GM04504 (cell line): ENCODE measurements at places on chromosomes 7 and 10.

DNA sequence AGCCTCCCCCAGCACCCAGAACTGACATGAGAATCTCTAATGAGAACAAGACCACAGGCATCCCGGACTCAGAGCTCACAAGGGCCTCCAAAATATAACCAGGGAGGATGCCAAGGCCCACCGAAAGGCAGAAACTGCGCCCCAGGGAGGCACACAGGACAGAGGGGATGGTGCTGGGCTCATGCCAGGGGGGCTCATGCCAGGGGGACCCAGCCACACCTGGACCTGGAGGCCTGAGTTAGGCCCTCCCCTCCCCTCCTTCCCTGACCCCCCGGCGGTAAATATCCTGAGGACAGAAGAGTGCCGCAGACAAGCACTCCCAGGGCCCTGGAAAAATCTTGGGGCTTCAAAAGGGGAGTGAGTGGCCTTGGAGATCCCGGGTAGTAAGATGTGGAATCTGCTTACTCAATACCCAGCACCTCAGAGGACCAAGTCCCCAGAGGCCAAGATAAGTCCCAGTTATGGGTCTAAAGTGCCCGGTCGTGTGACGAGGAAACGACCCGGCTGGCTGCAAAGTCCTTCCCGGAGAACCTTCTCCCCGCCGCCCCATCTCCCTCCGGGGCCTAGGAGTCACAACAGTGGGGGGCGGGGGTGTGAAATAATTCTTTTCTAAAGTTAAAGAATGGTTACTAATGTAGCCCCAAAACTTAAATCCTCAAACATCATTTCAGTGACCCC is 11.9 kb downstream of the PDGFA start:
- no peak for DNase-seq

- DNase-seq, result no peak
These were observed 31.5 kb downstream of the NRF1 start for GRCh38 chr7:129642871-129643549.

DNA sequence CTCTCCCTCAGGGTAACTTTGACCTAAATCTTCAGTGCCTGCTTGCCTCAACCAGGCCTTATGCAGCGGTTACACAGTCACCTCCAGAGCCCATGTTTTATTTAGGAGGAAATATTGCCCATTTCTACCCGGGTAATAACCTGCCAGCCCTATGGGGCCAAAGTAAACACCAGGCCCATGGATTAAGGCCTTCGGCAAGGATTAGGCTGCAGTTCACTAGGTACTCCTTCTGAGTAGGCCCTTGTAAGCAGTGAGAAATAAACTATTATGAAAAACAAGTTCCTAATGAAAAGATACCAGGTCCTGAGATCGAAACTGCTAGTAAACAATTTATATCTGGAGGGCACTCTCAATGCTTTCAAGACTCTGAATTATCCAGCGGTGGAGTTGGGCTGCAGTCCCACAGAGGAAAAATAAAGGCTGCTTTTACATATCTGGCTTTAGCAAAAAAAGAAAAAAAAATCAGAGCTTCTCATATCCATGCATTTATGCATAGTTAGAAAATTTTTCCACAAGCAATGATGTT is 3.7 kb upstream of the HOXA10 start:
- peak; percentile 12 for DNase-seq

- no peak for DNase-seq
These were observed 300.3 kb downstream of the CDK14 start for GRCh38 chr7:90896458-90896857.

- DNase-seq, result no peak
These were observed 185.0 kb downstream of the PDE1C start for GRCh38 chr7:31885171-31885570.

DNA sequence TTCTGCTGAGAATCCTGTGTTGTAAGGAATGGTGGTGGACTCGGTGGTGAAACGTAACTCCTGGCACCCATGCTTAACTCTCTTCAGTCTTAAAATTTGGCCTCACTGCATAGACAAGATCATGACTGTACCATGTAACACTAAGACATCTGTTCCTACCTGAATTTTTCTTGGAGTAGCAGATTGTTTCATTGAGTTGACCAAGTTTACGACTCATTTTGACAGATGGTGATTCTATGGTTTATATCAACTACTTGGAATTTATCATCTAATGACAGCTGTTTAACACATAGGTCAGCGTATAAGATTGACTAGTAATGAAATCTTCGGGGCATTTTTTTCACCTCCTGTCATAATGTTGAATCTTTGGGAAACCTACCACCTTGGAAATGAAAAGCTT is 184.2 kb downstream of the CELF2 start:
- DNase-seq, result no peak

GRCh38 chr7:7799138-7799537 is 80.7 kb upstream of the RPA3 start:
- no peak for DNase-seq

GRCh38 chr10:72260976-72261783 is 12.5 kb upstream of the DDIT4 start:
- no peak for DNase-seq

DNA sequence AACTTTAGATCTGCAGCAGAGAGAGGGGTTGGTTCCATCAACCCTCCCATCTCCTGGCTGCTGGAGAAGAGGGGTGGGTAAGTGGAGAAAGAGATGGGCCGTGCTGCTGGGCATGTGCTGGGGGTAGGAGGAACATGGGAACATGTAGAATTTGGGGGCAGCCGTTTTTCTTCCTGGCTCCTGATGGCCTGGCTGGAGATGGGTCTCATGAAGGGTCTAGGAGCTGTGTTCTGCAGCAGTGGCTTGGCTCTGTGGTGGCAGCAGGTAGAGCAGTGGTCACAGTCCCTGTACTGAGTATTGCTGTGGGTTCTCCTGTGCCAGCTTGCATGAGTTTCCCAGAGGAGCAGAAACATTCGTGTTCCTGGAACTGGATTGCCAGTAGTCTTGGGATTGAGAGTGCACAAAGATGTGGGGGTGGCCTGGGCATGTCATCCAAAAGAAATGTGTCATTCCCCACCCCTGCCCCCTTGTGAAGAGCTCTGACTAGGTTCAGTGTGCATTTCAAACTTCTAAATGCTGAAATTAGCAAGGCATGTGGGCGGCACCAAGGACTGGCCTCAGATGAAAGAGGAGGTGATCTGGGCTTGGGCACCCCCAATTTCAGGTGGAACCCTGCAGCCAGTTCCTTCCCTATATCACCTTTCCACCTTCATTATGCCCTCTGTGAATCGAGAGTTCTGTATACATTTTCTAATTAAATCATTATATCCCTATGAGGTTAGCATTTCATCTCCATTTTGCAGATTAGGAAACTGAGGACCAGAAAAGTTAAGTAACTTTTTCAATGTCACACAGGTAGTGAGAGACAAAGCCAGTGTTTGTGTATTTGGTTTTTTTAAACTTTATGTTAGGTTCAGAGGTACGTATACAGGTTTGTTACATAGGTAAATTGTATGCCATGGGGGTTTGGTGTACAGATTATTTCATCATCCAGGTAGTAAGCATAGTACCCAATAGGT is 2.1 kb downstream of the CHST3 start:
- no peak for DNase-seq

GRCh38 chr10:71981015-71981875 is 17.1 kb downstream of the CHST3 start:
- DNase-seq, result no peak

DNA sequence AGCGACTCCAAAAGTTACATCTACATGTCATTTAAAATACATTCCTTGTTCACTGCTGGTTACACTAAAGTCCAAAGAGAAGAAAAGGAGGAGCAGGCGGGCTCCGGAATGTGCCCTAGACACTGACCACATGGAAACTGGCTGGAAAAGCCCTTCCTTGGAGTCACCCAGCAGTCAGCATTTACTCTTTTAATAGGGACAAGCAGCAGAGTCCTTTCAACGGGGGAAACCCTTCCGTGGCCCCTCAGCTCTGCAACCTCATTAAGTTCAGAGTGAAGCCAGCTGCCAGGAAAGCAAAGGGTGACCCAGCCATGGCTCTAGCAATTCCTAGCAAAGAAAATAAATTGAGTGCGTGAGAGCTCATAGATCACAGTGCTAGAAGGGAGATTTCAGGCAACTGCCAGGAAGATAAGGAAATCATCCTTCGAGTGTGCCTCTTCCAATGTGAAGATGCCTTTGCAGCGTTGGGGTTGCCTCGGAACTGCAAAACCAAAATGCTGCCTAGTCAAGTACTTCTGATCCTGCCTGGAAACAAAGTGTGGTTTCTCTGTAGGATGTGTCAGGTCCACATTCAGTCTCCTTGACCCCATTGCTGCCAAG is 101.6 kb downstream of the SORBS1 start:
- DNase-seq, result no peak

GRCh38 chr10:133162178-133162909 is 2.3 kb downstream of the KNDC1 start:
- no peak for DNase-seq

- no peak for DNase-seq
These were observed 9.5 kb upstream of the TLX1 start for GRCh38 chr10:101121654-101122031.

GRCh38 chr10:101301111-101301731 is 52.7 kb upstream of the BTRC start:
- DNase-seq, result no peak

GRCh38 chr7:103504505-103505135 is 58.6 kb upstream of the SLC26A5 start:
- no peak for DNase-seq

DNA sequence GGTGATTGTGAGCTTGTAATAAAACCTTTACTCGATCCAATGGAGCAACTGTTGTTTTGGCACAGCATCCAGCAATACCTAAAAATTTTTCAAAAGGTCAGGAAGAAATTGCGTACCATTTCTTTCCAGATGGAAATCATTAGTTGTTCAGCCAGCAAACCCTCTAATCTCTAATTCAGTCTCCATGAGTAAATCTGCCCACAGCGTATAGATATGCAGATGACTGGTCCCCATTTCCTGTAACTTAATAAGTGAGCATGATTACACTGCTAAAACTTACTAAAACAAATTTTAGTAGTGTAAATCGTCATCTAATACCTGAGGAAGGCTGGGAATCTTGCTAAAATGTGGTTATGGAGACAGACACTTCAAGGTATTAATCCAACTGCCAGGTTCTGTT is 10.6 kb downstream of the SLC25A16 start:
- no peak for DNase-seq

GRCh38 chr10:22301193-22301592 is 15.0 kb upstream of the COMMD3 start:
- DNase-seq, result no peak

- no peak for DNase-seq
These were observed 21.6 kb downstream of the NT5C3A start for GRCh38 chr7:33040803-33041516.

GRCh38 chr7:506921-507622 is 12.6 kb downstream of the PDGFA start:
- no peak for DNase-seq

DNA sequence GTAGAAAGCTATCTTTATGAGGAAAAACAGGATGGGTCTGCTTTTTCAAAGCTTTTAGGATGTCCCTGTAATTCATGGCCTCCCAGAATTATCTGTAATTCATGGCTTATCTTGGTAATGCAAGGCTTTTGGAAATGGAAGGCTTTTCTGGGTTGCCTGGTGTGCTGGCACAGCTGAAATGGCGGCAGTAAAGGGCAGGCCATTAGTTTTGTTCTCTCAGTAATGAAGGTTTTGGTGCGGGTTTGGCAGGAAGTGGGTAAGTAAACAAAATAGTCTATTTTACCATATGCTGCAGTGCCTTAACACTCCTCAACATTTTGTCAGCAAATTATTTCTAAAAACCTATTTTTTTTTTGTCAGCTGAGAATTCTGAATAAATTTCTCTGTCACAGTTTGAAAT is 69.3 kb downstream of the LRGUK start:
- DNase-seq, result no peak

GRCh38 chr7:44197474-44197873 is 3.3 kb upstream of the YKT6 start:
- DNase-seq, result no peak

- DNase-seq, result peak; percentile 55
These were observed 150.3 kb downstream of the POLR1F start for GRCh38 chr7:19558527-19558926.

- no peak for DNase-seq
These were observed 384.2 kb upstream of the FOXK1 start for GRCh38 chr7:4297918-4298219.

GRCh38 chr10:83289373-83289772 is 849.9 kb upstream of the GHITM start:
- no peak for DNase-seq

DNA sequence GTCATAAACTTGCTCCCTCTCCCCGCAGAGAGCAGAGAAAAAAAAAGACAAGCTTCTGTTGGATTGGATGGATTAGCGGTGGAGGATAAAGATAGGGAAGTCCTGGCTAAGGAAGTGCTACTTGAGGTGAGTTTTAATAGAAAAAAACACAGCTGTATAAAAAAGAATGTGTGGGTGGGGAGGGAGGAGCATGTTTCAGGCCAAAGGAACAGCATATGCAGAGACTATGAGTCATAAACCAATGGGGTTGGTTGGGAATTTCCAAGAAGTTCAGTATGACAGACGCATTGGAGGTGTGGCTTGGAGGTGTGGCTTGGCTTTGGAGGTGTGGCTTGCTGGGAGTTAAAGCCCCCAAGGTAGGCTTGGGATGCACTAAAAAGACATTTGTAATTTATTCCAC is 103.0 kb upstream of the LSM8 start:
- DNase-seq, result no peak

- peak; percentile 27 for DNase-seq
These were observed 149.4 kb upstream of the FERD3L start for GRCh38 chr7:19294619-19295018.

GRCh38 chr7:143003393-143004051 is 23.4 kb downstream of the OR9A2 start:
- DNase-seq, result no peak

GRCh38 chr7:151719031-151719896 is 157.7 kb downstream of the PRKAG2 start:
- no peak for DNase-seq

- DNase-seq, result no peak
These were observed 261.6 kb downstream of the CELF2 start for GRCh38 chr10:11279314-11279713.

- DNase-seq, result no peak
These were observed 90.8 kb upstream of the PIK3CG start for GRCh38 chr7:106774213-106774767.
